ENCODE measurements at places on chromosomes 11 and 22.

- no peak for DNase-seq
These were observed 73.2 kb downstream of the KIAA1671 start for GRCh38 chr22:25025491-25026400.

- DNase-seq, result no peak
These were observed 733.0 kb upstream of the KIRREL3 start for GRCh38 chr11:127733552-127733951.

GRCh38 chr11:127448101-127448500, 447.5 kb upstream of the KIRREL3 start:
- no peak for DNase-seq

DNA sequence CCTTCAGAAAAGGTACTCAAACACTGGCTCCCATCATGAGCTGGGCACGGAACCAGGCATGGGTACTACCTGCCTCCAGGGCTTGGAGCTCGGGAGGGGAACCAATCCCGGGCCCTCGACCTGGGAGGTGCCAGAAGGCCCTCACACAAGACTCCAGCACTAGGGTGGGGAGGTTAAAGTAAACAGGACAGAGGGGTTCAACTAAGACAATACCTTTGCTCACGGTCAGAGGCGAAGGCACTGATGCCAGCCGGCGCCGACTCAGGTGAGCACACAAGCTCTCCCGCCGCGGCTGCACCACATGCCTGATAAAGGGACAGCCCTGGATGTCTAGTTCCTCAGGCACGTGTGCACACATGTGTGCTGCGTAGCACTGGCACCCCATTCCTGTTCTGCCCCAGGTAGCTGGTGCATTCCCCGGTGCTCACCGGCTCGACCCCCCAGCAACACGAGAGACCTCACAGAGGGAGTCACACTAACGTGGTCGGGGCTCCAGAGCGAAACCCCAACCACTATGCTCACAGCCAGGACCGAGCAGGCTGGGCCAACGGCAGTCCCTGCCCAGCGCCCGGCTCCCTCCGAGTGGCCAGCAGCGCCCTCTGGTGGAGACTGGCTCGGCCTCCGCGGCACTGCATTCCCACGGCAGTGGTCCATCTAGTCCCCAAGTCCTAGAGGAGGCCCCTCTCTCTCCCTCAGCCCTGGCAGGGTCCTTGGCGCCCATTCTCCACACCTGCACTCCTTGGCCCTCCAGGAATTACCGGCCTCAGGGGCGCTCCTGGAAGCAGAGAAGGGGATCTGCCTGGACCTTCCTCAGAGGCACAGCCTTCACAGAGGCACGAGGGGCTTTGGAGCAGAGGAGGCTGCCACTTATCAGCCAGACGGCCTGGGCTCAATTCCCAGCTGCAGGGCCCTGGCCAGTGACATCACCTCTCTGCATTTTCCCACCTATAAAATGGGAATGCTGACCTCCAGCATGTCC, 28.8 kb upstream of the MOB2 start:
- peak; percentile 68 for DNase-seq

- no peak for DNase-seq
These were observed 104.0 kb downstream of the FAR1 start for GRCh38 chr11:13772223-13773046.
